ENCODE measurements at places on chromosomes 6 and 20.

DNA sequence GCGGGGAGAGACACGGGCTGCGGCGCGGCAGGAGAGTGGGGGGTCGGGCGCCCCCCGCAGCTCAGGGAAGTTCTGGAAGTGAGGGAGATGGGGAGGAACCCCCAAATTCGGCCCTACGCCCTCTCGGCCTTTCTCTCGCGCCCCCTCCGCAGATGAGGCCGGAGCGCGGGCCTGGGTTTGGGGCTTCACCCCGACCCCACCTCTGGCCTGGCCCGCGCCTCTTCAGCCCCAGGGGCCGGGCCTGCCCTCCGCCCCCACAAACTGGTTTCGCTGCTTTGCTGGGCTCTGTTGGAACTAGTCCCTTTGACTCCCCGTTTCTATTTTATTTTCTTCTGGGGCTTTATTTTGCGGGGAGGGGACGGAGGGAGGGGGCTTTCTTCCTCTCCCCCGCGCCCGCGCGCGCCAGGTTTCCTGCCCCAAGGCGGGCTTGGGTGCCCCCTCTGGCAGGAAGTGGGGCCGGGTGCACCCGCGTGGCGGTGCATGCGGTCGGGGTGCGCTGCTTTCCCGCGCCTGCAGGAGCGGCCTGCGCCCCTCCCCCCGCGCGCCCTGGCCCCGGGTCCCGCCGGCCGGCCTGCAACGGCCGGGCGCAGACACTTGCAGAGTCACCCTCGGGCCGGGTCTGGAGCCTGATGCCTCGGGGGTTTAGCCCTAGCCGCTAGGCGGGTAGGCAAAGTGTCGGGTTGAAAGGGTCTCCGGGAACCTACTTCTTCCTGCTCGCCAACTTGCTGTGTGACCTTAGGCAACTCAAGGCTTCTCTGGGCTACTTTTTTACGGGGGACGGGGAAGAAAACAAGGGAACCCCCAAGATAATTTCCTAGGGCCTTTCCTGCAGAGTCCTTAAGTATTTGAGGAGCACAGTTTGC lies 1.3 kb downstream of the HMGA1 start:
- DNase-seq = peak; percentile 69

DNA sequence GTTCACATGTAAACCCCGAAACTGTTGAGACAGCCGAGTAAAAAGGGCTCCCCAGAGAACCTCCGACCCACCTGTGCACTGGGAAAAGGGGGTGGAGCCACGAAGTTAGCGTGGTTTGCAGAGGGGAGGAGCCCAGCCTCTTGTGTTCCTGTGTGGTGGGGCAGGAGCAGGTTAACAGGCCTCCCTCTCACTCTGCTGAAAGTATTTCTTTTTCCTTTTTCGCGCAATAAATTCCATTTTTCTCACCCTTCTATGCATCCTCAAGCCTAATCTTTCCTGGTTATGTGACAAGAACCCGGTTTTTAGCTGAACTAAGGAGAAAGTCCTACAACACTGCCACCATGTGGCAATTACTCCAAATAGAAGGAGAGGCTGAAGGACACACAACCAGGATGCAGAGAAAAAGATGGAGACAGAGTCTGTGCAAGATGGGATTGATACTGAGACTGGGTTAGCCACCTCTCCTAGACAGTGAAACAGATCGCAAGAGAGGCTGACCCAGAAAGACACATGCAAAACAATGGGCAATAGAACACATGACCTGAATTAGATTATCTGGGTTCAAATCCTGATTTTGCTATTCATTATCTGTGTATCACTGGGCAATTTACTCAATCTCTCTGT lies 168.7 kb upstream of the PRSS16 start:
- DNase-seq = peak; percentile 52

- DNase-seq = peak; percentile 57
These were observed 34.4 kb upstream of the ARHGAP18 start for GRCh38 chr6:129744201-129744879.

DNA sequence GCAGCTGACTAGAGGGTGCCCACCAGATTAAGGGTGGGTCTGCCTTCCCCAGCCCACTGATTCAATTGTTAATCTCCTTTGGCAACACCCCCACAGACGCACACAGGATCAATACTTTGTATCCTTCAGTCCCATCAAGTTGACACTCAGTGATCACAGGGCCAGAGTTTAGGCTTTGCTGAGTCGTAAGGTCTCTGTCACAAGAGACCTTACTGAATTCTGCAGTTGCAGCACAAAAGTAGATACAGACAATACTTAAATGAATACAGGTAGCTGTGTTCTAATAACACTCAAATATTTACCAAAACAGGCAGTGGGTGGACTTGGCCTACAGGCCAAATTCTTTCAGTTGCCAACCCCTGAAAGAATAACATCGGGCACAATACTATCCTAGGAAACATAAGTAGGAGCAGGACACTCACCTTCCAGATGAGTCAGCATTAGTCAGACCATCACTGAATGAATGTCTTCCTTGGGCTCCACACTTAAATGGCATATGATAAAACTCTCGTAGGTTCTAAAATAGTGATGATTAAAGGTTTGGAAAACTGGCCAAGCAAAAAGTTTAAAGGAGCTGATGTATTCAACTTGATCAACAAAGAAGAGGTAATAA lies 190.0 kb downstream of the UBE3D start:
- DNase-seq = peak; percentile 50

GRCh38 chr20:15875446-15875845 lies 697.8 kb downstream of the KIF16B start:
- DNase-seq = no peak

GRCh38 chr20:29299811-29300578 lies 1957.5 kb upstream of the DEFB115 start:
- DNase-seq = no peak

DNA sequence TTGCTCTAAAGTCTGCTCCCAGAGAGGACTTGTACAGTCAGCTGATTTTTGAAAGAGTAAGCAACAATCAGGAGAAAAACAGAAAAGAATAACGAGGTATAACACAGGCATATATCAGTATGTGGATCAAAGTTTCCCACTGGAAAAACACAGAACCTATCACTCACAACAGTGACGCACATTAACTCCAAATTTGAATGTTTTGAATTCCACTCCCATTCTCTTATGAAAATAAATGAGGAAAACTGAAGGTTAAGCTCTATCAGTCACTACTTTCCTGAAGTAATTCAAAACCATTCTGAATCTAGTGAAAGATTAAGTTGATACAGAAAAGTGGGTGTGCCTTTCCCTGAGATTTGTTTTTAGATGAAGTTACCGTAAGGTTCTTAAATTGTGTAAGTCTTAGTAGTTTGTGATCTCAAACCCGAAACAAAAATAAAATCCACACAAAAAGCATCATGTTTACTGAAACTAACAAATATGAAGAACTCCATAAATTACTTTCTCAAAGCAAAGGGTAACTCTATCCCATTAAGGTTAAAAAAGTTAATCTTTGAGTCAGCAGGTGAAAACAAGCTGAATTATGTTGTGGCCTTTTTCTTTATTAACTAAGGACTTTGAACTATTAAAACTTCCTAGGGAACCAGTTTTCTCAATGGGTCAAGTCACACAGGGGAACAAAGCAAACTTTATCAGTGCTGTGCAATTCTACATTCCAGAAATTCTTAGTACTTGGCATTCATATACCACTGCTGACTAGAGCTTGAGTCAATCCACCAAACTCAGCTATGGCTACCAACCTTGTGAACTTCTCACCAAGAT lies 115.7 kb downstream of the OGFRL1 start:
- peak; percentile 54 for DNase-seq

GRCh38 chr6:45877970-45878590 lies 137.6 kb downstream of the CLIC5 start:
- no peak for DNase-seq

DNA sequence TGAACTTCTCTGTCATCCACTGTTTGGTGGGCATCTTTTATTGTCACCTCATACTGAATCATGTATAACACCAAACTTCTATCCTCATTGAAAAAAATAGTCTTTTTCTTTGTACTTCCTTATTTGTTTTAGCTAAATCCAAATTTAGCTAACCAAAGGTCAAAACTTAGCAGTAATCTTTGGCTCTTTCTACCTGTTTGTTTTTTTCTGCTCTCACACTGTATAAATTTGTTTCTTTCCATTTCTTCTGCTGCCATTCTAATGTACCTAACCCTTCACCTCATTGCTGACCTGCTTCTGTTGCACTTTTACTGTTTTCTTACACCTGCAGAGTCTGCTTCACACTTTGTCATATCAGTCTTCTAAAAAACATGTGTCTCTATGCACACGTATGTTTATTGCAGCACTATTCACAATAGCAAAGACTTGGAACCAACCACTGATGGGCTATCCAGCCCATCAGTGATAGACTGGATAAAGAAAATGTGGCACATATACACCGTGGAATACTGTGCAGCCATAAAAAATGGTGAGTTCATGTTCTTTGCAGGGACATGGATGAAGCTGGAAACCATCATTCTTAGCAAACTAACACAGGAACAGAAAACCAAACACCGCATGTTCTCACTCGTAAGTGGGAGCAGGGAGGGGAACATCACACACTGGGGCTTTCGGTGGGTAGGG lies 7.2 kb downstream of the ATRN start:
- DNase-seq = no peak

- no peak for DNase-seq
These were observed 1424.6 kb upstream of the ADGRB3 start for GRCh38 chr6:67210450-67210849.

DNA sequence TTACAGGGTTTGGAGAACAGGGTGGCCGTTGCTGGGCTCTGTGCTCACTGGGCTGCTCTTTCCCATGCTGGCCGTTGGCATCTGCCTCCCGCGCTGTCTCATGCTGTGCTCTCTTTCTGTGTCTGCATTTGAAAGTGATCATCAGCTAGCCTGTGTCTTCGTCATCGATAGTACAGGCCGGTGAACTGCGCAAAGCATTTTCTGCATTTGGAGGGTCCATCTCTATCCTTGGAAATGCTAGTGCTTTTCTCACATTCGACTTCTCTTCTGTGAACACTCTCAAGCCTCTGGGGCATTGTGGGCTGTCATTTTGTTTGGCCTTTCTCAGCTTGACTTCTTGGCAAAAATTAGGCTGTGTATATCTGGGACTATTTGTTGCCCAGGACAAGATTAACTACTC lies 6.8 kb upstream of the SNHG17 start:
- no peak for DNase-seq

DNA sequence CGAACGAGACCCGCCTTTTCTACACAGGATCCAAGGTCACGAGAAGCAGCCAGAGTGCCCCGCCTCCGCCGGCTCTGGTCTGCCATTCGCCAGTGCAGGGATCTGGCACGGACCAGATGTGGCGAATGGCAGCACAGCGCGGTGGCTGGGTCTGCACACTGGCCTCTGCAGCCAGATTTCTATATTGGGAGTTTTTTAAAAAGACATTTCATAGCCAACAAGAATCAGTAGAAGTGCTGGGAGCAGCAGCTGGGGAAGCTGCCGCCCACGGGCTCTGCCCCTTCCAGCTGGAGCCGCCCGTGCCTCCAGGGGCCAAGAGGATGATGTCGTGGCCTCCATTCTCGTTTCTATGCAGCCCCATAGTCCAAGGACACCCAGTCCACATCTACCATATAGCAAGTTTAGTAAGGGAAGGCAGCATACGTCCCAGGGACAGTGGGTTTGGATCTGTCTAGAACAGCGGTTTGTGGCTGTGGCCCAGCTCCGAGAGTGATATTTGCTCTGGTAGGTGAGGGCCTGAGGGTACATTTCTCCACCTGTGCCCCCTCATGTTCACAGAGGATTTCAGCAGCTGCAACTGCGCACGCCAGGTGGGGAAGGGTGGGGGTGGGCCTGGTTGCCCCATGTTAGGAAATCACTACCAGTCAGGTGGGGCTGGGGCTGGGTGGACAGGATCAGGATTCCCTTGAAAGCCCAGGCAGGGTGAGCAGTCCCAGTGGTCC lies 333.7 kb downstream of the ZFAND3 start:
- DNase-seq = no peak

DNA sequence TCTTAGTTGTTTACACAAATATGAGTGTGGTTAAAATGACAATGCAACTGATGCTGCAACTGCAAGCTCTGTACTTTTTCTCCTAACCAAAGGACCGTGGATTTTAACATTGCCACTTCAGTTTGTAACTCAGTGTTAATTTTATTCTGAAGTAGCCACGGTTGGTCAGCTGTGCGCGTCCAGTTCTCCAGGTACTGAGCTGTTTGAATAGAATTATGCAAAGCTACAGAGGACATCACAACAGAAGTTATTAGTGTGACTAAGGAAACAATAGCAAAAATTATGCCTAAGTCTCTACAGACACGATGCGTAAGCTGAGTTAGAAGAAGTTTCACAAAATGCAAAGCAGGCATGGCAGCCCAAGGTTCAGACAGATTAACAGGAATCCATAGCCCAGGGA lies 4.4 kb upstream of the ABHD12 start:
- no peak for DNase-seq

GRCh38 chr6:81491454-81492101 lies 260.9 kb downstream of the TENT5A start:
- DNase-seq = no peak

DNA sequence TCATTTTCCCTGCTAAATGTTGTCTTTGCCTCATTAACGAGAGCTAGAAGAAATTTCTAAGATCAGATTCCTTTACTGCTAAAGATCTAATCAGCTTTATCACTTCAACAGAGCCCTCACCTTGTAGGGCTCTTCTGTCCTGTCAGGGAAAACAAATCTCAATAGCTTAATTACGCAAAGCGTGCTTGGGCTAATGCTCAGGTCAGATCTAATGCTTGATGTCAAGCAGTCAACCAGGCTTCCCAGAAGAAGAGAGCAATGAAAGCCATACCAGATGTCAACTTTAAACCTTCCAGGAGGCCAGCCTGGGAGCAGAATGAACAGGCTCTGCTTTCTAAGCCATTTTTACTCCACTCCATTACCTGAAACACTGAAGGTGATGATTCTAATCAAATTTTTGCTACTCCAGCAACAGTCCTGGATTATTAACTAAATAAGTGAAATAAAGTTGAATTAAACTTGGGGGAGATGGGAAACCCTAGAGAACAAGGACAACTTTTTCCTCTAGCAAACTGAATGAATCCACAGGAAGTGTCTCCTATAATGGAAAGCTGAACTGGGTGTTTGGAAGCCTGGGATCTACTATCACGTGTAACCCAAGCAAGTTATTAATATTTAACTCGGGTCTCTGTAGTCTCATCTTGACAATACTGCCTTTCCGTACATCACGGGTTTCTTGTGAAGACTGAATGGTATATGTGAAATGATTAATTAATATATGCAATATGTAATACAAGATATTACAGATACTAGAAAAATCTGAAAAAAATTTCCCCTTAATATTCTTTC lies 273.7 kb downstream of the PTPRK start:
- DNase-seq = no peak

GRCh38 chr6:22956029-22956681 lies 386.8 kb downstream of the HDGFL1 start:
- no peak for DNase-seq

DNA sequence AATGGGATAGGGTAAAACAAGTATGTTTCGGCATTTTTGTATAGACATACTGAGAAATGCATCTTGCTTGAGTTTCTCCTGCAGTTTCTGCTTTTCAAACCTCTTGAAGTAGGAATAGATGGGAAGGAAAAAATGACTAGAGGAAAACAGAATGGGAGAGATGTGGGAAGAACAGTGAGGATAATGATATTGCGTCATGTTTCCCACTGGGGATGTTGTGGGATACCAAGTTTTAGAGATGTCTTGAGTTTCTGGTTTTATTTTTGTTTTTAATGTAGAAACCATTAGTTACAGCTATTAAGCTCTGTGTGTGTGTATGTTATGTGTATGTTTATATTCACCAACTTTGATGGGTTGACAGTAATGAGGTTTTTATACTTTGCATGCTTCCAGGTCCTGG lies 24.6 kb downstream of the POLH start:
- DNase-seq = no peak
